Stimulated activated CD4-positive, alpha-beta T cell treated with anti-CD3 and anti-CD28 coated beads, Interleukin-1b, Interleukin-23, amount 100 ng/mL, for 1 hour (primary cell): ENCODE measurements at places on chromosomes 7 and 10.

- no peak for DNase-seq
Measured at GRCh38 chr10:121787169-121787568, 140.7 kb downstream of the ATE1 start.

- DNase-seq = no peak
Measured at GRCh38 chr10:74738052-74738451, 88.3 kb upstream of the KAT6B start.

- no peak for DNase-seq
Measured at GRCh38 chr10:83982812-83983211, 156.5 kb upstream of the GHITM start.

DNA sequence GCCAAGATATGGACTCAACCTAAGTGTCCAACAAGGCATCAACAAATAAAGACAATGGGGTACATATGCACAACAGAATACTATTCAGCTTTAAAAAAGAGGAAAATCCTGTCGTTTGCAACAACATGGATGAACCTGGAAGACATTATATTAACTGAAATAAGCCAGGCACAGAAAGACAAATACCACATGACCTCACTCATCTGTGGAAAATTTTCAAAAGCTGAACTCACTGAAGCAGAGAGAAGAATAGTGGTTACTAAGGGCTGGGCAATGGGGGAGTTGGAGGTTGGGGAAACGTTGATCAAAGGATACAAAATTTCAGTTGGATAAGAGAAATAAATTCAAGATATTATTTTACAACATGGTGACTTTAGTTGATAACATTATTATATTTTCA is 221.4 kb upstream of the PITRM1 start:
- no peak for DNase-seq

GRCh38 chr7:31748084-31748483 is 61.1 kb downstream of the PPP1R17 start:
- no peak for DNase-seq

GRCh38 chr10:131480066-131480465 is 168.5 kb upstream of the TCERG1L start:
- no peak for DNase-seq

DNA sequence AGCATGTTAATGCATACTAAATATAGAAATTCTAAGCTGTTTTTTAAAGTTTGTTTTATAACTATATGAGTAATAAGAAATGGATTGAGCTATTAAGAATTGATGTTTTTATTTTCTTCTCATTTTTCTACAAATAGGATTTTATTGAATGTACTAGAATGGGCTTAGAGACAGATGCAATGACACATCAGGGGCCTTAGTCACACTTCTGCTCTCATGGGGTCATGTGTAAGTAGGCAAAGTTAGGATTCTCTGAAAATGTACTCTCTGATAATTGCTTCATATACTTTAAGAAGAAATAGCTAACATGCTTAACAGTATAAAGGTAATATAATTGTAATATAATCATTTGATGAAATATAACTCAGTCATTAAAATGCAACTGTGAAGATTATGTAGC is 154.6 kb downstream of the ZNF438 start:
- no peak for DNase-seq

DNA sequence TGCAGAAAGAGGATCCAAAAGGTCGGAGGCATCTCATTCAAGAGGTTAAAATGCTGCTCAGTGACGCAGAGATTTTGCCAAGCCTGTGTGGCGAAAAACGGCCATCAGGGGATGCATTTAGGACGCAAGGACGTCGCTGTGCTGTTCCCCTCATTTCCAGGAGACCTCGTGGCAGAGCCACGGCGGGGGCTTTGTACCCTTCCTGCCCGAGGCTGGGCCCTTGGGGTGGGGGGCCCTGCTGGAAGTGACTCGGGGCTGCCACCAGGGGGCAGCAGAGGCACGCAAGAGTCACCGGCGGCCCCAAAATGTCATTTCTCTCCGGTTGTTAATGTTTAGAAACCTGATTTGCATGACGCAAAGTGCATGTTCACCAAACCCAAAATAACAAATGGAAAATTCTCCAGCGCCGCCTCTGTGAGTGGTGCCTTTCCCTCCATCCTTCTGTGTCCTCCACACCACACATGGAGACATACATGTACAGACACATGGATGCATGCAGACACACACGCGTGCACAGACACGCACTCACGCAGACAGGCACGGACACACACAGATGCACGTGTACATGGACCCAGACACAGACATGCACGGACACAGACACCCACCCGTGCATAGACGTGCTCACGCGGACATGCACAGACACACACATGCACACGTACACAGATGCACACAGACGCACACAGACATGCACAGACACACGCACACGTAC is 51.0 kb upstream of the NKX6-2 start:
- DNase-seq = no peak
